ENCODE measurements at places on chromosomes 12 and 14.

GRCh38 chr14:91126761-91127160 lies 12.9 kb downstream of the DGLUCY start:
- DNase-seq = no peak

DNA sequence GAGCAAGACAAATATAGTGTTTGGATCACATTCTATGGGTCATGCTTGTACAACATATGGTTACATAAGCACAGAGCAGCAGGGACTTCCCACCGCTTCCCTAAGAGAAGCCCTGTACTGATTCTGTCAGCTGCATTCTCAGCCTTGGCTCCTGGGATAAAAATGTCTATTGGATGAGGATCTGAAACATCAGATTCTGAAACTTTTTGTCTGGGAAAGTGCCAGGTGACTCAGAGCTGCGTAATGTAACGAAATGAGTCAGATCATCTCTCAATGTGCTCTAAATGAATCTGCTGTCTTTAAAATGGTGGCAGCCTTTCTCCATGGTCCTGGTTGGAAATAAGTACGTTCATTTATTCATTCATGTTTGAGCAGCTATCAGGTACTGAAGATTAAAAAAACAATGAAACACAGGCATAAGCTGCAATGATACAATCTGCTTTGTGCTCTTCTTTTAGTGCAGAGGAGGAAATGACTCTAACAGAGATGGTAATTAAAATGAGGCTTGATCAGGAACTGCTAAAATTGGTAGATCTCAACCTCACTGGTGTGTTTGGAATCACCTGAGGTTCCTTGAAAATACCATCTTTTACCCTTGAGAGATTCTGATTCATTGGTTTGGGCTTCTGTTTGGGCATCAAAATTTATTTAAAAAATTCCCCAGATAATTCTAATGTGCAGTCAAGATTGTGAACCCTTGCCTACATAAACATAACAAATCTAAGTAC lies 99.1 kb upstream of the NAP1L1 start:
- peak; percentile 97 for DNase-seq

- peak; percentile 64 for DNase-seq
Observed at GRCh38 chr14:73644531-73645247, at the start of gene DNAL1. DNAL1 (plus strand) TSS chr14:73644986; CDS start chr14:73645040, 54 bp downstream.

DNA sequence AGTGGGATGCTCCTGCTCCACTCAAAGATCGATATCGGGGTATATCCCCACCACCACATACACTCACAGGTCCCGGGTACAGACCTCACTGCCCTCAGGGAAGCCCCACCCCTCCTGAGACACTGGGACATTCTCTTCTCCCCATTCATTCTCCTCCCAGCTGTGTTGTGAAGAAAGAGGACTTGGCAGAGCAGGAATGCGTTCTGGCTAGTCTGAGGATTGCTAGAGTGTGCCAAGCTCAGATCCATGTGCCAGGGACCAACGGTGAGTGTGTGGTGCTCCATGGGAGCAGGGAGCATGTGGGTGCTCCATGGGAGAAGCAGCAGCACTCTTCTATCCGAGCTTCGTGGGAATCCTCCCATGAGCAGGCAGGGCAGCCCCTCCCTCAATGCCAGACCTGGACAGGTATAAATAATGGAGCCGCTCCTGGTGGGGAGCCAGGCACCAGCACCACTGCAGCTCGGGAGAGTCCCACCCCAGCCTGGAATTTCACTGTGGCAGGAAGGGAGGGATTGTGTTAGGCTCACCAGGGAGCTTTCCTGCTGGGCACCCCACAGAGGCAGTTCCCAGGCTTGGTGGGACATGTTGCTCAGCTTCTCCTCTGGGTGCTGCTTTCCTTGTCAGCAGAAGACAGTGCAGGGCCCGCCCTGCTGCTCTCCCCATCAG lies 2.3 kb upstream of the KRT5 start:
- no peak for DNase-seq

DNA sequence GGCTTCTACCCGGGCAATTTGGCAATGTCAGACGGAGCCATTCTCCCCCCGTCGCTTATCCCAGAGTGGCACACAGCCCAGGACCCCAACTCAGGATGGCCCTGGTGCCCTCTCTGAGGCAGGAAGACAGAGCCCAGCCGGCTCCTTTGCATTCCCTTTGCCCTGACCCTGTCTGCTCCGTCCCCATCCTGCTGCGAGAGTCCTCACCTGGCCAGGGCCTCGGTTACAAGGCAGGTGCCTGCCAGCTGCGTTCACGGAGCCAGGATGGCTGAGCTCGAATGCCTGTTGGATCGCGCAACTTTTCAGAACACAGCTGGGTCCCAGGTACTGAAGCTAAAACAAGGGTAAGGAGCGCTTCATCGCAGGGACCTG lies 18.6 kb downstream of the LRTM2 start:
- DNase-seq = no peak

- DNase-seq = no peak
Observed at GRCh38 chr14:71852181-71852580, 80.0 kb upstream of the RGS6 start.

DNA sequence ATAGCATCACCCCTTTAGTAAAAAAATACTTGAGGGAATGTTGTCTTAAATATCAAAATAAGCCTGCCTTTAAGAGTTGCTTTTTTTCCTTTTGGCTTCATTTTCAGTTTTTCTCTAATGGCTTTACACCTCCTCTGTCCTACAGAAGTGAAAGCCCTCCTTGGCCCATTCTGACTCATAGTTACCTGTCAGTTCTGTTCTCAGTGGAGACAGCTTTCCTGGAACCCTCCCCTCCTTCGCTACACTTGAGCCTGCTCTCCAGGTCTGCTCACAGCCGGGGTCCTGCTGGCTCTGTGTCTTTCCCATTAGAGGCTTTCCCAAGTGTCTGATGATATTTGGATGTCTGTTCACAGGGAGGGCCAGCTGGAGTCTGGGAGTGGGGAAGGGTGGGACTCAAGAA lies 84.0 kb downstream of the PELI2 start:
- DNase-seq = no peak

DNA sequence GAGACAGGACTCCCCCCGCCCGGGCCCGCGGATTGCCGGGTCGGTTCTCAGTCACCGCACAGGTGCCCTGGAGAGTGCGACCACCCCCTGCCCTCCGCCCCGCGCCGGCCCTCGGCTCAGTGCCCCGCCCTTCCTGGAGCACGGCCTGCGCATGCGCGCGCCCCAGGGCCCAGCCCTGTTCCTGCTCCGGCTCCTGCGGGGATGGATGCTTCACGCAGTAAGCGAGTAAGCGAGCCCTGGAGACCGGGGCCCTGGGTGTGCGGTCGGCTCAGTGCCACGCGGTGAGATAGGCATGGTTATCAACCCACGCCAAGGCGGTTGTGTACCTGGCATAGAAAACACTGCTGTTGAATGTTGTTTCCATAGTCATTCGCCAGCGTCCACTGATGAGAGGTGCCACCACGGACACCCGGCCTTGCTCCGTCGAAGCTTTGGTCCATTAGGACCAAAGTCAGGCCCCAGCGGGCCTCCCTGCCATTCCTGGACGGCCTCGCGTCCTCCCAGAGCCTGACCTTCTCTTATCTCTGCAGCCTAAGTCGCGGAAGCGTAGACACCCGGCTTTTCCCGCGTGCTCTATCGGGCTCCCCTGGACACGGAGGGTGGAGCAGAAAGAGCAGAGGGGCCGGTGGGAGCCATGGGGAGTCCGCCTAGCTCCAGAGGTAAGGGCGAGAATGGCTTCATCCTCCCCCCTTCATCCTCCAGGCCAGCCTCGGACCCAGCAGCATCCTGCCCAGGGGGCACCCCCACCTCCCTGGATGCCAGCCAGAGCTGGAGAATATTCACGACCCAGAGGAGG lies 90.6 kb downstream of the PAPOLA start:
- no peak for DNase-seq

DNA sequence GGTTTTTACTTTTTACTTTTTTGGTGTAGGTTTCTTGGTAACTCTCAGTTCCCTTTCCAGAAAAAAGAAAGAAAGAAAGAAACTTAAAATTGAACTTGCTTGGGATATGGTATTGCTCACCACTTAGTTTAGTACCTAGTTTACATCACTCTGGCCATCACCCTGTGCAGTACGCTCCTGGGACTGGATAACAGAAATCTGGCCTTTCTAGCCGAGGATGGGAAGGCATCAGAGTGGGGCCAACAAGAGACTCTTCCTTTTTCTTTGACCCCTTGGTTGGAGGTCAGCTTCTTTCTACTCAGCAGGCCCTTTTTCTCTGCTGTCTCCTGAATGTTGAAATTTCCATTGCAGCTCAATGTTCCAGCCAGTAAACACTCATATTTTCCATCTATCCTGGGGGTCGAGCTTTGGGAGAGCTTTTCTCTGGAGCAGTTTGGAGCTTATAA lies 156.6 kb downstream of the TGFB3 start:
- DNase-seq = peak; percentile 80

GRCh38 chr12:28088566-28089272 lies 101.5 kb upstream of the CCDC91 start:
- DNase-seq = no peak

GRCh38 chr14:55773312-55773711 lies 193.3 kb downstream of the KTN1 start:
- no peak for DNase-seq

DNA sequence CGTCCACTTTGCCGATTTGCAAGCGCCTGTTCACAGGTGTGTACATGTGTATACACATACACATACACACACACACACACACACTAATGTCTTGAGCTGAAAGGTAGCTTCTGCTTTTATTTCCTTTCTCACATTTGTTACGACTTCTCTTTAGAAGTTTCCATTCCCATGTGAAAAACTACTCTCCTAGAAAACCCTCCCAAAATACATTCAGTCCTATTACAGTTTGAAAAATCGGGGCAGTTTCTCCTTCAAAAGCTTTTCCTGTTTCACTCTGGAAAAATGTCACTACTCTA lies 3.9 kb downstream of the BLTP3B start:
- no peak for DNase-seq

DNA sequence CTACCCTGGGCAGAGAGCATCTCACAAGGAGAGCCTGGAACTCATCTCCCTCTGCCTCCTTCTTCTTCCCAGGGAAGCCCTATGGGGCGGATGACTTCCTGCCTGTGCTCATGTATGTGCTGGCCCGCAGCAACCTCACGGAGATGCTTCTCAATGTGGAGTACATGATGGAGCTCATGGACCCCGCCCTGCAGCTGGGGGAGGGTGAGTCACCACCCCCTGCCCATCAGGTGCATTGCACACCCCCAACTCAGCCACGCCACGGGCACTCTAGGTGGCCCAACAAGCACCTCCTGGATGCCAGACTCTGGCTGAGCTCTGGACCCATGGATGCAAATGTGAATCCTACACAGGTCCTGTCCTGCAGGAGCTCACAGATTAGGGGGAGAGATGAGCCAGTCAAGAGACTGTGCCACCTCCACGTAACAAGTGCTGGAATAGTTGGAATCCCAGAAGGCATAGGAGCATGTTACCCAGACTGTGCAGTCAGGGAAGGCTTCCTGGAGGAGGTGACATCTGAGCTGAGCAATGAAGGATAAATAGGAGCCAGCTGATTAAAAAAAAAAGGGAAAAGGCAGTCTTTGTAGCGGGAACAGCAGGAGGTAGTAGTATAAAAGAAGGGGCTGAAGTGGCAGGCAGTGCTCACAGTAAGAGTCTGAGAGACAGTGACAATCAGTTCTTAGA lies 71.9 kb downstream of the LGMN start:
- DNase-seq = no peak

- DNase-seq = no peak
Observed at GRCh38 chr14:92590941-92591340, 77.4 kb downstream of the RIN3 start.

DNA sequence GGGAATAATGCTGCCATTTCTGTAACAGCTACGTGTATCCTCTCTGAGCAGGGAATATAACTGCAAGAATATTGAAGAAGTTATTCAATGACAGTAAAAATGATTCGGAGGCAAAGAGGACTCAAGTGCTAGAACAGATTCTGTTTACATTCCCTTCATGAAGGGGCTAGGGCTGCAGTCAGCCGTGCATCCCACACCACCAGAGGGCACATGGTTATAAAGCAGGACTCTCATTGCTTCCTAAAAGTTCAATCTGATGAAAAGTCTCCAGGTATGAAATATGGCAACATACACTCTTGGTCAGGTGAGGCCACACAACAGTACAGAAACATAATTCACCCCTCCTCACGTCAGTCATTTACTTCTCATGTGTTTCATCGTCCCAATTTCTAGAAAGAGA lies 34.0 kb downstream of the TCHP start:
- DNase-seq = no peak
